ENCODE measurements at places on chromosomes 2 and 18.

DNA sequence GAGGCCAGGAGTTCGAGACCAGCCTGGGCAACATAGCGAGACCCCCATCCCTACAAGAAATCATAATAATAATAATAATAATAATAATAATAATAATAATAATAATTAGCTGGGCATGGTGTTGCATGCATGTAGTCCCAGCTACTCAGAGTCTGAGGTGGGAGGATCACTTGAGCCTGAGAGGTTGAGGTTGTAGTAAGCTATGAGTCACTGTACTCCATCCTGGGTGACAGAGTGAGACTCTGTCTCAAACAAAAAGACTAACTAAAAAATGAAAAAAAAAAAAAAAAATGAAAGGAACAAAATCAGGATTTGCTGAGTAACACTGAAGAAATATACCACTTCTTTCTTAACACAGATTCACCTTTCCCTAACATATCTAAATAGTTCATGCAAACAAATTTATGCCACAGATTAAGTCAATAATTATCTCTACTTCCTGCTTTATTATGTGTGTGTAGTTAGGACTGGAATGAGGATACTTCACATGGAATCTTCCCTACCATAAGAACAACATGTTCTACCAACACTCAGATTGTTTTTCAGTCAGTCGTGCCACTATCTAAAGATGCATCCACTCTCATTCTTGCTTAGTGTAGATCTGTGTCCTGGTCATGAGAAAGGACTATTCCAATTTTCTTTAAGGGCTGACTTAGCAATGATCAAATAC lies 928.7 kb downstream of the SLC4A3 start:
- DNase-seq, result no peak

DNA sequence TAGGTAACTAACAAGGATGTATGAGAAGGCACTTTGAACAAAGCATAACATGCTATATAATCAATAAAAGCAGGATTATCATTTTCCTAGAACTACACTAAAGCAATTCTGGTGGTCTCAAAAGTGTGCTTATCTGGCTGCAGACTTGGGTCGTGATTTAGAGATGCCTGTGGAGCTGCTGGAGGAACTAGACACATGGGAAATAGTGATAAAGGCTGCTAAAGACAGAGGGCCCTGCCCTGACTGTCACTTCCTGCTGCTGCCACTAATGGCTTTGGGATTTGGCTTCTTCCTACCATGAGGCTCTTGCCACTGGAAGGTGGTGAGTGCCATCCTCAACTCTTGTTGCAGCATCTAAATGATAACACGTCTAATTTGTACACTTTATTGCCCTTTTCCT lies 22.5 kb downstream of the TMEM178A start:
- no peak for DNase-seq

GRCh38 chr2:172307800-172308199 lies 119.6 kb upstream of the ITGA6 start:
- DNase-seq, result no peak

DNA sequence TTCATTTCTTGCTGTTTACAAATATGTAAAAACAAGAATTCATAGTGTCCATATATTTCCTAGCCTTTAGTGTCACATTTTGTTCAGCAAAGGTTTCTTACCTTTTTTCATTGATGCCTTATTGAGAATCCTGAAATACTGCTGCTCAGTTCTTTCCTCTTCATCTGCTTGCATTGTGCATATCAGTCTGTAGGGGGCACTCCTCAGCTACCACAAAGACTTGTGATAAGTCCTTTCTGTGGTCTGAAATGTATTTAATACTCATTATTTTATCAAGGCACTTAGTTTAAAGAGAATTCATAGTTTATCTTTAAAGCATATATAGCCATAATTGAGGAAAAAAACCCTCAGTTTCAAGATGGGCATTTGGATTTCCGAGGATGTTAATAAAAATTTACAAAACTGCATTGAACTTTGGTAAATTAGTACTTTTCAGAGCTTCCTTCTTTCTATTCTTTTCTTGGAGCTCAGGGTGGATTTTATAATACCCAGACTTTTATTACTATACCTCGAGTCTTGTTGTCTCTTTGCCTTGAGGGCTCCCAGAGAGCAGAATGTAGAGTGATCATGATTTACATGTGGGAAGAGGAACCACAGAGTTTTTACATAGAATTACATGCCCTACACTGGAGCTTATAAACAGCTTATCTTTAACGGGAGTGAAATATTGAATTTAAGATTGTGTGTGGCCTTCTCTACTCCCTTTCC lies 570.1 kb downstream of the PLCL1 start:
- DNase-seq, result peak; percentile 55

GRCh38 chr18:58863539-58864145 lies 1.0 kb upstream of the ZNF532 start:
- no peak for DNase-seq

All from RKO (cell line).